ENCODE measurements at places on chromosomes 7 and 10. TPM values are rescaled to one million over a fixed set of nuclear protein-coding genes. Genes with fewer than 3 reads are reported as not detected.

- DNase-seq: no peak
Observed at GRCh38 chr10:60286559-60286958, 103.1 kb downstream of the ANK3 start.

GRCh38 chr7:99393355-99394187, 14.8 kb downstream of the PDAP1 start:
- no peak for DNase-seq

GRCh38 chr10:91691981-91692380, 59.1 kb upstream of the PPP1R3C start:
- no peak for DNase-seq

DNA sequence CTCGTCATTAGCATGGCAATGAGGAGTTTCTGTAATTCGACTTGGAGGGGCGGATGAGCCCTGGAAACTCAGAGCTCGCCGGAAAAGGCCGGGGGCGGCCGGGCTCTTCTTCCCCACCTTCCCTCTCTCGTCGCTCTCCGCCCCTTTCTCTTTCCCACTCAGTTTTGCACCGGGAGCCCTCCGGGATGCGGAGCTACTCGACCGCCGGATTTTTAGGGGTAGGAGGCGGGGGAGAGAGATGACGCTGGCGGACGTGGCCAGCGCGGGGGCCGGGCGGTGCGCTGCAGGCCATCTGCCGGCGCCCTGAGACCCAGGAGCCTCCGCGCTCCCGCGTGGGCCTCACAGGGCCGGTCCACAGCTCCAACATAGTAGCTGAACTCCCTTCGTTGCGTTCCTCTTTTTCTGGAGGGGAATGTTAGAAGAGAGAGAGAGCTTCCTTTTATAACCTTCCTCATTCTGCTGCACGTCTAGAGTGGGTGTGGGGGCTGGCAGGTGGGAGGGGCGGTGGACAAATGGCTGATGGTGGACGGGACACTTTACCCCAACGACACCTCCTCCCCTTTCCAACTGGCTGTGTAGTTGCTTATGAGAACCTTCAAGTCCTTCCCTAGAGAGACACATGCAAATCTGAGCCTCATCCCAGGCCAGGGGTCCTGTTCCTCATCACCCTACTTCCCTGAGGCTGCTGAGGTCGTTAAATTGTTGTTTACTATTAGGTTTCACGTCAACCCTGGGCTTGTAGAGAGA, 1.1 kb upstream of the HOXA1 start:
- DNase-seq: no peak

DNA sequence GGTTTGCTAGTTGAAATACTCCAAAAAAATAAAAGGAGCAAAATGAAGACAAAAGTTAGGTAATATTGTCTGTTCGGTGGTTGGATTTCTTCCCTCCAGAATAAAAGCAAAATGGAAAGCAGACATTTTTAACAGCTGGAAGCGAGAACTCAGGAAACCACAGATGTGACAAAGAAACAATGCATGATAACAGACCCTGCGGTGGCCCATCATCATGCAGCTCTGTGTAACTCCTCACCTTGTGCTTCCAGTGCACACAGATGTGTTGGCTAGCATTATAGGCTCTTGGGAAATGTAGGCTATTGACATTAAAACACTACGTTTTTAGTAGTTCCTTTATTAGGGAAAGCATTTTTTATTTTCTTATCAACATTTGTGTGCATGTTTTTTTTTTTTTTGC, 53.9 kb upstream of the ARL4A start:
- DNase-seq: no peak

DNA sequence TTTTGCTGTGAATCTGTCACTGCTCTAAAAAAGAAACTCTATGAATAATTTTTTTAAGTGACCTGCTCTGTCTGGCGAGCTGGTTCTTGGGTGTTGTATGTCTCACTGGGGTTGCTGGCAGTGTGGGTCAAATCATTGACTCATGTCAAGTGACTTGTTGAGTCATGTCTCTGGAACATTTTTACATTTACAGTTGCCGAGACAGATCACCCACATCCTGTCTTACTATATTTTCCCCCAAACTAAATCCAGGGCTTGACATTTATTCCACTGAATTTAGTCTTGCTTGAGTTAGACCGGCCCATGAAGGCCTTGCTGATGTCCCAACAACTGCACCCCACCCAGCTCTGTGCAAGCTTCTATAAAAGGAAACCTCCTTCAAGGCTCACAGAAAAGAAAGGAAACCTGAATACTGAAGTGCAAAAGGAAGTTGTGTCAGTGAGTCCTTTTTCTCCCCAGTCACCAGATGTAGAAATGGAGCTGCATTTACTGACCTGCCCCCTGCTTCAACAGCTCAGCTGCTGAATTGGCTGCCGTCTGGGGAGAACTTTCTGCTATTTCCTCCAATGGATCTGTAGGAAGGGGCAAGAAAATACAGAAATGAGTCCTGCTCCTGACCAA, 290.3 kb downstream of the TNS3 start:
- peak; percentile 42 for DNase-seq

GRCh38 chr7:96870185-96870584, 135.2 kb upstream of the DLX6 start:
- no peak for DNase-seq

DNA sequence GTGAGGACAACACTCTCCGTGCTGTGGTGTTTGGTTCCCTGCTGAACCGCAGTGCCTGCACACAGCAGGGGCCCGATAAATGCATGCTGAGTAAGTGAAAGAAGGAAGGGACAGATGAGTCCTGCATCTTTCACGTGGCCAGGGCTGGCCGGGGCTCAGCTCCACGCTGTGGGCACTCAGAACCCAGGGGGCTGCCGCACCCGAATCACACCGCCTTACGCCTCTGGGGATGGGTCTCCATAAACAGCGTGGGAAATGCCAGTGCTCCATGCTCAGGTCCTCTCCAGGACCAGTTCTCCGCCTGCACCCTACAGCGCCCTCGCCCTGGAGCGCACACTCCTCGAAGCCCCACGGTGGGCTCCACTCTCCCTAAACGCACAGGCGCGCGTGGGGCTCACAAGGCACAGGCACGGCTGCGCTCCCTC, 38.1 kb downstream of the RASGEF1A start:
- no peak for DNase-seq

The FKBP9 gene
- 196 TPM for total RNA-seq

The MKX gene
- not detected for total RNA-seq

The TMEM106B gene
- total RNA-seq: 44.9 TPM

The PDSS1 gene
- total RNA-seq: 4.7 TPM
